ENCODE measurements at places on chromosomes 16 and 17. TPM values are rescaled to one million over a fixed set of nuclear protein-coding genes. Genes with fewer than 3 reads are reported as not detected.

Gene DNAAF8
- total RNA-seq: 1.2 TPM

Gene RAP1GAP2
- total RNA-seq: 7.8 TPM

Gene GNGT2
- not detected for total RNA-seq

Gene C17orf78
- total RNA-seq: not detected

Gene MYH13
- not detected for total RNA-seq

Gene MAP3K3
- 41.7 TPM for total RNA-seq

Gene SRCIN1
- not detected for total RNA-seq

Gene VMP1
- total RNA-seq: 468 TPM

Gene CACNG4
- total RNA-seq: 5.6 TPM

Gene SKAP1
- total RNA-seq: not detected

Gene TNFRSF17
- total RNA-seq: not detected
